DMS153 (cell line): ENCODE measurements at places on chromosomes 12 and 14.

GRCh38 chr12:26188127-26188526 lies 7.2 kb upstream of the SSPN start:
- no peak for DNase-seq

DNA sequence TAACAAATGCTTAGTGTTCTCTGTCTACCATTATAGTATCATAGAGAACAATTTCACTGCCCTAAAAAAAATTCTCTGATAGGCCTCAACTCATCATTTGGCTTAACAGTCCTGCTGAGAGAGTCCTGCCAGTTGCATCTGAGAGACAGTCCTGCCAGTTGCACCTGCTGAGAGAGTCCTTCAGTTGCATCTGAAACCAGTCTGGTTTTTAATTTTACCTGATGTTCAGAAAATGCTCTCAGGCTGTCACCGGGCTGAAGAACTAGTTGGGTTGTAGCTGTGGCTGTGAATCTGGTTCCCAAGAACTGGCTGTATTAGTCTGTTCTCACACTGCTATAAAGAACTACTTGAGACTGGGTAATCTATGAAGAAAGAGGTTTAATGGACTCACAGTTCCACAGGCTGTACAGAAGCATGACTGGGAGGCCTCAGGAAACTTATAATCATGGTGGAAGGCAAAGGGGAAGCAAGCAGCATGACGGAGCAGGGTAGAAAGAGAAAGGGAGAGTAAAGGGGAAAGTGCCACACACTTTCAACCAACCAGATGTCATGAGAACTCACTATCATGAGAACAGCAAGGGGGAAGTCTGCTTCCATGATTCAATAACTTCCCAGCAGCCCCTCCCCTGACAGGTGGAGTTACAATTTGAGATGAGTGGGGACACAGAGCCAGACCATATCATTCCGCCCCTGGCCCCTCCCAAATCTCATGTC lies 51.6 kb downstream of the PRKCH start:
- DNase-seq, result no peak

DNA sequence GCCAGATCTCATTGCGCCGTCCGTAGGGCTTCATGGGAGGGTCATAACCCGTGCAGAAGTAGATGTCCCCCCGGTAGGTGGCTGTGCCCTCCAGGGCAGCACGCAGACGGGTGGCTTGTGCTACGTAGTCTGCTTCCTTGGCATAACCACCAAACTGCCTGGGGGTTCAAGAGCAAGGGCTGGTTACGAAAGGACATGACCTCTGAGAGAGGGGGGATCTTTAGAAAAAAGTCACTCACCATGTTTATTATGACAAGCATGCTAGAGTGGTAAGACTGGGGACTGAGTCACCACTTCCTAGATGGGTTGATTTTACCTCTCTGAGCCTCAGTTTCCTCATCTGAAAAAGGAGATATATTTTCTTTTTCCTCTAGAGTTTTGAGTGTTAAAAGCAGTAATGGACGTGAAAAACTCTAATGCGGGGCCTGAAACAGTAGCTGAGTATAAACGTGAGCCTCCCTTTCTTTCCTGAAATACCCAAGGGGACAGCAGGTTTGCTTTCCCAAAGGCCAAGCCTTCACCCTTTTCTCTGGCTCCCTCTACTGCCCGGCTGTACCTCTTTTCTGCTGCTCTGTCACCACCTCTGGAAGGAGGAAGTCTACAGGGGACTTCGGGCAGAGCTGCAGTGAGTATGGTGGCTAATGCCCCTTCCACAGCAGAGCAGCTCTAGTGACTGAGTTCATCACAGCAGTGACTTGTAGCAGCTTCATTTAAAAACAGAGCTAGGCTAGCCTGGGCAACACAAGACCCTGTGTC lies 23.5 kb upstream of the GPRC5D start:
- DNase-seq, result no peak

DNA sequence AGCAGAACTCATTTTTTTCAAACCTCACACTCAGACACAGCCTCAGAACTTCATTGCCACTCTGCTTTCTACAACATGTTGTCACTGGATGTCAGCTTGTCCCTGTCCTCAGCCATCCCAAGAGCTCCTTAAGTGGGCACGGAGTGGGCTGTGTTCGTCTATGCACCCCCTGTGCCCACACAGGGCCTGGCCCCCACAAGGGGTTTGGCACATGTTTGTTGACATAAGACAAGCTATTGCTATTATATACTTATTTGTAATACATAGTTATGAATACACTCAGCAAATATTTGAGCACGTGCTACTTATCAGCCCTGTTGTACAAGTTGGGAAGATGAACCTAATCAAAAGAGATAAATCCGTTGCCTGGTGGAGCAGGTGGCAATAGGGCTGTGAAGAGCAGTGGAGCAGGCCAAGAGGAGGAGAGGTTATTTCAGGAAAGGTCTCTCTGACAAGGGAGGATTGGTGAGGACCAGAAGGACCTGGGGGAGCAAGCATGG lies 4.3 kb upstream of the BDKRB1 start:
- no peak for DNase-seq

DNA sequence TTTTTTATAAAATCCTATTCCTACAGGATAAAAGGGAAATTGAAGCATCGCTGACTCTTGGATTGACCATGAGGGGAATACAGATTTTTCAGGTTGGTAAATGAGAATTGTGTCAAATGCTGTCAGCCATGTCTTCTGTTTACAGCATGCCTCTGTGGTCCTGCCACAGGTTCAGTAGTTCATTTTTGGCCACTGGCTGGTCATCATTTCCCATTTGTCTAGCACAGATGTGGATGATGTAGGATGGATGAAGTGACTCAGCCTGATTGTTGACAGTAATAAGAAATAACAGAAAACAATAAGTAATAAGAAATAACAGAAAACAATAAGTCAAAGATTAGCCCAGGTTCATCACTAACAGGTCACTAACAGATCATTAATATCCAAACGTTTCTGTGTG lies 59.8 kb downstream of the FRMD6 start:
- DNase-seq, result no peak

- no peak for DNase-seq
Observed at GRCh38 chr14:95125915-95126314, 31.4 kb downstream of the DICER1 start.

DNA sequence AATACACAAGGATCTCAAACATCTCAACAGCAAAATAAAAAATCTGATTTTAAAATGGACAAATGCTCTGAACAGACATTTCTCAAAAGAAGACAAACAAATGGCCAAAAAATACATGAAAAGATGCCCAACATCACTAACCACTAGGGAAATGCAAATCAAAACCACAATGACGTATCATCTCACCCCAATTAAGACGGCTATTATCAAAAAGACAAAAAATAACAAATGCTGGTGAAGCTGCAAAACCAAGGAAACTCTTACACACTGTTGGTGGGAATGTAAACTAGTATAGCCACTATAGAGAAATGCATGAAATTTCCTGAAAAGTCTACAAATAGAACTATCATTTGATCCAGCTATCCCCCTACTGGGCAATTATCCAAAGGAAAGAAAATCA lies 145.0 kb downstream of the BTG1 start:
- no peak for DNase-seq

- no peak for DNase-seq
Observed at GRCh38 chr12:9133216-9133916, 17.6 kb upstream of the A2M start.

- peak; percentile 58 for DNase-seq
Observed at GRCh38 chr14:68111097-68111852, 291.7 kb downstream of the RAD51B start.

- DNase-seq, result peak; percentile 90
Observed at GRCh38 chr14:36661506-36662257, at the start of gene PAX9. TSS of gene PAX9 (plus strand) at chr14:36661860. CDS start at chr14:36662090, 230 bp downstream.

- DNase-seq, result no peak
Observed at GRCh38 chr12:49037111-49037946, 18.8 kb upstream of the PRKAG1 start.

GRCh38 chr14:75976826-75977581 lies 4.8 kb downstream of the TGFB3 start:
- DNase-seq, result no peak

- DNase-seq, result no peak
Observed at GRCh38 chr14:65703996-65704395, 291.5 kb downstream of the FUT8 start.

DNA sequence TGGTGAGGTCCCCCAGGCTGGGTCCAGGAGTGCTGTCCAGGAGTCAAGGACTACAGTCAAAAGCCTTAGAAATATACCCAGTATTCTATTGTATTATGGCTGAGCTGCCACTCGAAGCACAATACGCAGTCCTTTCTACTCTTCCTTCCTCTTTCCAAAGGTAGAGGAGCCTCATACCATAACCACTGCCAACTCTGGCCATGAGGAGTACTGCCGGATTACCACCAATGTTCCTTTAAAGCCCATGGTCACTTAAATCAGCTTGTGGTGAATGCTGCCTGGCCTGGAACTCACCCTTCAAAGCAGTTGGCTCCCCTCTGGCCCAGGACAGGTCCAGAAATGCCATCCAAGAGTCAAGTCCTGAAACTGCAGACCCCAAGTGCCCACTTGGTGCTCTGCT lies 425.4 kb downstream of the SLC16A7 start:
- no peak for DNase-seq

DNA sequence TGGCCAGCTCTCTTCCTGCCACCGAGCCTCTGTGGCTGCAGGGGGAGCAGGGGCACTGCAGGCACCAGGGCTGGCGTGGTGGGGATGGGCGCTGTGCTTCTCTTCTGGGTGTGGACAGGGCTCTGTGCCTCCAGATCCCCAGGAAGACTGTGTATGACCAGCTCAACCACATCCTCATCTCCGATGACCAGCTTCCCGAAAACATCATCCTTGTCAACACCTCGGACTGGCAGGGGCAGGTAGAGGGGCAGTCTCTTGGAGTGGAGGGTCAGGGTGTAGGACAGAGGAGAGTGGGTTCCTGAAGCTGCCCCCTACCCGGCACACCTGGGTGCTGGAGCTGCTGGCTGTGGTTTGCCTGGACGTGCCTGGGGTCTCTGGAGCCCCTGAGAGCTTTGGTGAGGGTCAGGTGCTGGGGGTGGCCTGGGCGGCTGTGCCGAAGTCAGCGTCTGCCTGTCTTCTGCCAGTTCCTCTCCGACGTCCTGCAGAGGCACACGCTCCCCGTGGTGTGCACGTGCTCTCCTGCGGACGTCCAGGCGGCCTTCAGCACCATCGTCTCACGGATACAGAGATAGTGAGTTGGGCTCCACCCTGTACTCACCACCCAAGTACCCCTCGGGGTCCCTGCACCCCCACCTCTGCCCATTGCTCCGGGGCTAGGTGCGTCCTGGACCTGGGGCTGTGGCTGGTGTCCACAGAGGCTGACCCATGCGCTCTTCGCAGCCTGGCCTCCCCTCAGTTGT lies 15.8 kb upstream of the TEX22 start:
- DNase-seq, result no peak

DNA sequence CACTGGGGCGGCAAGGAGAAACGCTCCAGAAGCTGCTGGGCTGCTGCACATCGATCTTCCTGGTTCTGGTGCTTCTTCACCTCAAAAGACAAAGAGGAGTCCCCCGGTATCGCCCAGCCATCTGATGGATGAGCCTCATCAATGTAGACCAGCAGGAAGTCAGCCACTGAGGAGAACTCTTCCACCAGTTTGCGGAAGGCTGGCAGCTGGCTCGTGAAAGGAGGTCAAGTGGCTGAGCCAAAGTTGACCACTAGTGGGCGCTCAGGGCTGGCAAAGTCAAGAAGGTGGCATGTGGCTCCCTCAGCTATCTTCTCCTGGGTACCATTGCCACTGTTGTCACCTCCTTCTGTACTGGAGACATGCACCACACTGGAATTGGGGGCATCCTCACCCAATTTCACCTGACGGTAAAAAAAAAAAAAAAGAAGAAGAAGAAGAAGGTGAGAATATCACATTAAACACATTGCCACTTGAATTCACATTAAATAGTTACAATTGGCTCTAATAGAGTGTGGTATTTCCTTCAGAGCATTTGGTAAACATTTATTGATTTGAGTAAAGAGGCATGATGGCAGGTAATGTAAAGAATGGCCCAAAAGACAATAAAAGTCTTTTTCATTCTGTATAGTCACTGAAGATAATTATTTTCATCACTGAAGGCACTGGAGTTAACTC lies 8.3 kb downstream of the DIO2 start:
- no peak for DNase-seq

- no peak for DNase-seq
Observed at GRCh38 chr12:6847676-6848075, 3.4 kb downstream of the CDCA3 start.

- no peak for DNase-seq
Observed at GRCh38 chr12:70317781-70318180, 48.3 kb upstream of the KCNMB4 start.

GRCh38 chr12:55797068-55797467 lies 20.5 kb downstream of the SARNP start:
- peak; percentile 33 for DNase-seq

GRCh38 chr14:93744176-93744575 lies 44.1 kb downstream of the PRIMA1 start:
- no peak for DNase-seq

- DNase-seq, result no peak
Observed at GRCh38 chr14:101449114-101449513, 112.2 kb upstream of the DIO3 start.

GRCh38 chr12:104452087-104452486 lies 4.7 kb upstream of the CHST11 start:
- DNase-seq, result no peak

- no peak for DNase-seq
Observed at GRCh38 chr14:98162856-98163805, 1108.9 kb downstream of the BCL11B start.

GRCh38 chr12:3160081-3160480 lies 82.9 kb downstream of the TSPAN9 start:
- no peak for DNase-seq

DNA sequence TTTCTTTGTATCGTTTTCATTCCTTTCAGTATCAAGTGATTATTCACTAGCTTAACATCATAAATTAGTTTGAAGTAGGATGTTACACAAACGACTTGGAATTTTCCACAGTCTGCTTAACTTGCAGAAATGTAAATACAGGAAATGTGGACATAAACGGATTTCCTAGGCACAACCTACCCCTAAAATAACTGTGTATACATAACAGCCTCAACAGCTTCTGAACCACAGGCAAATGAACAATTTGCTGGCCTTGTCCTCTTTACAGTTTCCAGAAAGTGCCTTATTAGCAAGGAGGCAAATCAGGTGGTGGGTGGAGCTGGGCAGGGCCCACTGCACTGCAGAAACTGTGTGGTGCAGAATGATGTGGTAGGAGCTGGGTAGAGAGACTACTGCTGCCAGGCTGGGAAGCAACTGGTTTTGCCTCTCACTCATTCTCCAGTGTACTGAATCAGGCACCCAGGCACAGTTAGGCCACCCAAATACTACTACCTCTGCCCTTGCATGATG lies 14.1 kb downstream of the DRAM1 start:
- peak; percentile 2 for DNase-seq

GRCh38 chr12:19800884-19801283 lies 361.6 kb downstream of the AEBP2 start:
- no peak for DNase-seq

- no peak for DNase-seq
Observed at GRCh38 chr14:95321693-95322455, 2.2 kb upstream of the CLMN start.
